Activated T-helper 1 cell treated with Interleukin-2 at 50 U/mL for 16 hours (primary cell): ENCODE measurements at places on chromosomes 6 and 20.

GRCh38 chr6:35602133-35602946 is 86.4 kb downstream of the FKBP5 start:
- no peak for DNase-seq

DNA sequence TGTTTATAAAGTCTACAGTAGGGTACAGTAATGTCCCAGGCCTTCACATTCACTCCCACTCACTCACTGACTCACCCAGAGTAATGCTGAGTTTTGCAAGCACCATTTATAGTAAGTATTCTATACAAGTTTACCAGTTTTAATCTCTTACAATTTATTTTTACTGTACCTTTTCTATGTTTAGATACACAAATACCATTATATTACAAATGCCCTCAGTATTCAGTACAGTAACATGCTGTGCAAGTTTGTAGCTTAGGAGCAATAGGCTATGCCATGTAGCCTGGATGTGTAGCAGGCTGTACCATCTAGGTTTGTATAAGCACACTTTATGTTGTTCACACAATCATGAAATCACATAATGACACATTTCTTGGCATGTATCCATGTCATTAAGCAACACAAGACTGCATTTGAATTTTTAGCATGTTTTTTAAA is 673.6 kb downstream of the CD109 start:
- no peak for DNase-seq

GRCh38 chr6:36110050-36110449 is 20.3 kb upstream of the MAPK13 start:
- DNase-seq: no peak

DNA sequence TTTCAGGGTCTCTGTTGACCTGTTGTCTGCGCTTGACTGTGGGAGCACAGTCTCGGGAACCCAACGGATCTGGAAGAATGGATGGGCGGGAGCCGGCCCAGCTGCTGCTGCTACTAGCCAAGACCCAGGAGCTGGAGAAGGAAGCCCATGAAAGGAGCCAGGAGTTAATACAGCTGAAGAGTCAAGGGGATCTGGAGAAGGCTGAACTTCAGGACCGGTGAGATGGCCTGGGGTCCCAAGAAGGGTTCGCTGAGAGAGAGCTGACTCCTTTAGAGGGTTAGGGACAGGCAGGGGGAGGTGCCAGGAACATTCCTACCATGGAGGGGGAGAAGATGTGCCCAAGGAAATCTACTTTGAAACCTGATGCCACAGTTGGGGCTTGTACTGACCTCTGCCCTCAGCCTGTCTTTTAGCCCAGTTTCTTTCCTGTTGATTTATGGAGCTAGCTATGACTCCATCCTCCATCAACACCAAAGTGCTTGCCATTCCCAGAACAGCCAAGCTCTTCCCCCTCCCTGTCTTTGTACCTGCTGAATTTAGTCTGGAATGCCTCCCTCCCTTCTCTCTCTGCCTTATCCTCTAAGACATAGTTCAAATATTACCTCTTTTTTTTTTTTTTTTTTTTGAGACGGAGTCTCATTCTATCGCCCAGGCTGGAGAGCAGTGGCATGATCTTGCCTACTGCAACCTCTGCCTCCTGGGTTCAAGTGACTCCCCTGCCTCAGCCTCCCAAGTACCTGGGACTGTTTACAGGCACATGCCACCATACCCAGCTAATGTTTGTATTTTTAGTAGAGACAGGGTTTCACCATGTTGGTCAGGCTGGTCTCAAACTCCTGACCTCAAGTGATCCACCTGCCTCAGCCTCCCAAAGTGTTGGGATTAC is 12.2 kb downstream of the CEP250 start:
- no peak for DNase-seq

DNA sequence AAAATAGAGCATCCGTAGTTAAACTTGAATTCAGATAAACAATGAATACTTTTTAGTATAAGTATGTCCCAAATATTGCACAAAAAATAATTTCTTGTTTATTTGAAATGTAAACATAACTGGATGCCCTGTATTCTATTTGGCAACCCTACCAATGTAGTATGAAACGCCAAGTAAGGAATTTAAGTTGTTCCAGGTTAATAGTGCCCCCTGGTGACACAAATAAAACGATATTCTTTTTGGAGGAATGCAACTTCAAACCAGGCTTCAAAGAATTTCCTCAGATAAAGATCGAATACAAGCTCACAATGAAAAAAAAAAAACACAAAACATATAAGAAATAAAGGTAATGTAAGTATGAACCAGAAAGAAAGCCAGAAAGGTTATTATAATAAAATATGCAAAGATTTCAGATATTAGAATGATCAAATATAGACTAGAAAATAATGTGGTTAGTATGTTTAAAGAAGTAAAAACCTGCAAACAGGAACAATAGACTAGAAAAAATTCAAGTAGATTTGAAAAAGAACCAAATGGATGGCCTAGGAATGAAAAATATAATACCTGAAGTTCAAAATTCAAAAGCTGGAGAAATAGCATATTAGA is 18.4 kb upstream of the AKAP7 start:
- no peak for DNase-seq

DNA sequence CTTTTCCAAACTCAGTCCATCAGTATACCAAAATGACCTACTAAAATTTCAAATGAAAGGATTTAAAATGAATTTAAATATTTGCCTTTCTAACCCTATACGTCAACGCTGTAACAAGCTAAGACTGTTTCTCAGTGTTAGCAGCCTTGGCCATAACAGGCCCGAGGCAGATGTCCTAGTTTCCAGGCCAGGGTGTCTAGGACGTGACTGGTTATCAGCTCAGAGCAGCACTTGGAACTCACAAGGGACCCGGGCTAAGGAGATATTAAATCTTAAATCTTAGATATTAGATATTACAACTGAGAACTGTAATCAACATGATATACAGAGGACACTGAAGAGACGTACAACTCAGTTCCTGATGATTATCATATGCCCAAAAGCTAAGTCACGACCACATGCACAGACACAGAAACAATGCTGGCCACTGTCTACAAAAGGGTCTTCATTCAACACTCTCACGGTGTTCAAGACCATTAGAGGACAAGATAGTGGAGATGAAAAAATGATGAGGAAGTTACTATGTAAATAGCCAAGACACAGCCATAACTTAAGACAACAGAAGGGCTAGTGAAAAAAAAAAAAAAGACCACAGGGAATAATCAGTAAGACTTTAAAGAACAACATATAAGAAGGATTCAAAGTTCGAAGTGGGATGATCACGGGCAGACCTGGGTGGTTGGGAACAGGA is at the start of gene CLDN20:
CLDN20 (plus strand) TSS at position 641 of the 691 bp plus-strand sequence. CDS start 11,707 bp downstream, outside the sequence.
- no peak for DNase-seq

DNA sequence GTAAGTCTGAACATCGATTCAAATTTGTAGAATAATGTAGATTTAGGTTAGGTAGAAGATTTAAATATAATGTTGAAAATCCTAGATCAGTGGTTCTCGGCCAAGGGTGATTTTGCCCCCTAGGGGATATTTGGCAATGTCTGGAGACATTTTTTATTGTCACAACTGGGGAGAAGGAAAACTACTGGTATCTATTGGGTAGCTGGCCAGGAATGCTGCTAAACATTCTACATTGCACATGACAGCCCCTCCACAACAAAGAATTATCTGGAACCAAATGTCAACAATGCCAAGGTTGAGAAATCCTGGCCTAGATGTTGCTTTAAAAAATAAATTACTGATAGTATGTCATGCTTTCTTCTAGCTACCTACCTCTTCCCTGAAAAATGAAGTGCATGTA is 76.1 kb downstream of the HIVEP2 start:
- no peak for DNase-seq
